Fibroblast of skin of right quadriceps (primary cell): ENCODE measurements at places on chromosomes 7 and 10.

- no peak for DNase-seq
These were observed 15.2 kb downstream of the SAMD9L start for GRCh38 chr7:93133005-93133404.

- no peak for DNase-seq
These were observed 13.1 kb downstream of the TAS2R41 start for GRCh38 chr7:143490717-143491306.

GRCh38 chr7:119594956-119595355 is 678.0 kb upstream of the KCND2 start:
- no peak for DNase-seq

GRCh38 chr7:137934941-137935883 is 66.7 kb downstream of the CREB3L2 start:
- DNase-seq: no peak

DNA sequence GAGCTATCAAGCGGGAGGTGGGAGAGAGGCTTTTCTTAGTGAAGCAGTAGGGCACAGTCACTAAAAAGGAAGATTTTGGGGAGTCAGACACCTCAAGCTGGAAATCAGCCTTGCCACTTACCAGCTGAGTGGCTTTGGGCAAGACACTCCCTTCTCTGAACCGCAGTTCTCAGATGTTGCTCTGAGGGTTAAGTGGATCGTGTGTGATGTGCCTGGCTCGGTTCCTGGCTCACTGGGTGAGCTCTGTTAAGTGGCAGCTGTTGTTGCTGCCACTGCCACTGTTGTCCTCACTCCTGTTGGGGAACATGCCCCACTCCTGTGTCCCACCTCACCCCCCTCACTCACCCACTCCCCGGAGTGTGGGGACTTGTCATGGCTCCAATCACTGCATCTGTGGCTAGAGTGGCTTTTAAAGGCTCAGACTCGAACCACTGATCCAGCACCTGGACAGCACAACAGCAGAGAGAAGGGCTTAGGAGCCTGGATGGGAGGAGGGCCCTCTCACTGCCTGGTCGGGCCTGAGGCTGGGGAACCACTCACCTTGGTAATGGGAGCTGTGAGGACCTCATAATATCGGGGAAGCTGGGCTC is 20.0 kb downstream of the PYROXD2 start:
- no peak for DNase-seq

- DNase-seq: peak; percentile 56
These were observed 235.1 kb upstream of the AUTS2 start for GRCh38 chr7:69363136-69363535.

DNA sequence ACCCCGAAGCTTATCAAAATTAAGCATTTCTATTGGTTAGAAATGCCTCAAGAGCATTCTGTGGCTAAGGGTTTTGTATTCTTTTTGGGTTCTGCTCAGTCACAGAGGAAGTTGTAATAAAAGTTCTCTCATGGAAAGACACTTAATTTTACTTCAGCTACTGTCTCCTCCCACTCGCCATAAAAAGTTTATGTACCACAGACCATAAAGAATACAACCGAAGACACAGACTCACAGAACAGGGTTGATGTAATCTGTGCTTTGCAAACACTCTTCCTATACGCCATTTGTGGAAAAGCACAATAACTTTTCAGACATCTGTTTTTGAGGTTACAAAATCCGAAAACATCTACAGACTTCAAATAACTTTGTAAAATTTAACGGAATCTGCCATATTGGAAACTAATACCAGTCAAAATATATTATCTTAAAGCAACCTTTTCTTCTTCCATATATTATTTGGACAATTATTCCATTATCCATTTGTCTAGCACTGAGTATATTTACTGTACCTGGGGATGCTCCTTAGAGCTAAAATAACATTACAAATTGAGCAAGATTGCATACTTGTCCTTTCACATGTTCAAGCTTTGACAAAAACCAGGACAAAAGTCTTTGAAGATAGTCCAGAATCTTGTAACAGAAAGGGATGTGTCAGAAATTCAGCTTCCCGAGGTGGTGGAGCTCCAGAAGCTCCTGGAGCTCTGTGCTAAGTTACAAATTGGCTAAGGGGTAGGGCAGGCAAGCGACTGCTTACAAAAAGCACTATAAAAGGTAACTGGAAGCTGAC is 219.0 kb upstream of the MEOX2 start:
- peak; percentile 31 for DNase-seq

DNA sequence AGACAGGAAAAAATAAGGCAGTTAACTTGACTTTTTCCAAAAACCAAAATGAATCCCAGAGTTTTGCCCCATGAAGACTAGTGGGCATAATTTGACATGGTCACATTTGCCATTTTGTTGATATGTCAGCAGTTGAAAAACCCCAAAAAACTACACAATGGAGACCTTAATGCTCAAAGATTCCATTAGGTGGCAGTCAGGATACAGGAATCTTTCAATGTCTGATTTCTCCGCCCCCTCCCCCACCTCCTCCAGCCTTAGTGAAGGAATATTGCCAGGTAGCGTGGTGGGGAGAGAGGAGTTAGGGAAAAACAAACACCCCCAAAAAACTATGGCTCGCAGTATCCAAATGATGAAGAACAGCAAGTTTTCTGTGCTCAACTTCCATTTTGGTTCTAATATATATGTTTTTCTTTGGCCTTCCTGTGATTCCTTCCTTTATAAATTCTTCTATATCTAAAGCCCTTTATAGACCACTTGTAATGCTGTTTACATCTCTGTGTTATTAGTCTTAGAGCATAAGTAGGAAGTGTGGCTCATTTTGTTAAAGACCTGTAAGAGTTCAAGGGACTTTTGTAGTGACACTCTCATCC is 6.7 kb upstream of the SMNDC1 start:
- DNase-seq: peak; percentile 66

DNA sequence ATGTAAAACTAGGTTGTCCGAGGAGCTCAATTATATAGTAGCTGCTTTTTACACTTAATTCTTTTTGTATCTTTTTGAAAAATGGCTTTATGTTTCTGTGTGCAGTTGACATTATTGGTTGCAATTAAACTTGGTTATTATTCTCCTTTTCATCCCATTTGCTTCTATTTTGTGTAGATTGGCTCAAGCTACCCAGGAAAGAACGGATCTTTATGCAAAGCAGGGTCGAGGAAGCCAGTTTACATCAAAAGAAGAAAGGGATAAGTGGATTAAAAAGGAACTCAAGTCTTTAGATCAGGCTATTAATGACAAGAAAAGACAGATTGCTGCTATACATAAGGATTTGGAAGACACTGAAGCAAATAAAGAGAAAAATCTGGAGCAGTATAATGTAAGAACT is 16.5 kb downstream of the SMC3 start:
- DNase-seq: no peak

DNA sequence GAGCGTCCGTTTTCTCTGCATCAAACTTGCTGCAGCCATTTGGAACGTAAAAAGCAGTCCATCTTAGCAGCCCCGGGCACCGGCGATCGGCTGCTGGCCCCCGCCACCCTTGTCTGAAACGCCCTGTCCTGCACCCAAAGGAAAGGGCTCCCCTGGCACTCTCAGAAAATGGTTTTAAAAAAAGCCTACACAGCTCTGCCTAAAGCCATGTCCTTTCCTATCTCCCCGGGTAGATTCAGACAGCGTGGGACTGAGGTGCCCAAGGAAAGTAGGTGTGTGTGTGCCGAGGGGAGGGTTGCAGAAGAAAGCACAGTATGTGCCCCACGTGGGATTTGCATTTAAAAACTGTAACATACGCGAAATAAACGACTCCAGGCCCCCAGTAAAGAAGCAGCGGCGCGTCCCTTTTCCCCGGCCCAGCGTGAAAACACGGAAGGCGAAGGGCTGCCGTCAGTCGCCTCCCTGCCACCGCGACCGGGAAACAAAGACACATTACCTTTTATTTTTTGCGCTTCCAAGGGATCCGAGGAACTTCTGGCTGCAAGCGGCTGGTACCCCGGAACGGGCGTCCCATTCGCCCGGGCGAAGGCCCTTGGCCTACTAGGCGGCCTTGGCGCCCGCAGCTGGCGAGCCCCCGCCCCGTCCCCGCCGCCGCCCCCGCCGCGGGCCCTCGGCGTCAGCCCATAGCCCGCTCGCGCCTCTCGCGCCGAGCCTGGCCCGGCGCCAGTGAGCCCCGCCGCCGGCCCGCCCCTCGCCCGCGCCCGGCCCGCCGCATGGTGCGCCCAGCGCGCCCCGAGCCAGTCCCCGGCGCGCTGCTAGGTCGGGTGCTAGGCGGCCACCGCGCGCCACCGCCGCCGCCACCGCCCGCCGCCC is 304.6 kb downstream of the PRPF18 start:
- DNase-seq: peak; percentile 31

- no peak for DNase-seq
These were observed 52.5 kb downstream of the ADRA2A start for GRCh38 chr10:111129363-111129762.

GRCh38 chr7:157441023-157441399 is 104.2 kb downstream of the DNAJB6 start:
- no peak for DNase-seq

- no peak for DNase-seq
These were observed 27.0 kb upstream of the FZD8 start for GRCh38 chr10:35668865-35669650.

DNA sequence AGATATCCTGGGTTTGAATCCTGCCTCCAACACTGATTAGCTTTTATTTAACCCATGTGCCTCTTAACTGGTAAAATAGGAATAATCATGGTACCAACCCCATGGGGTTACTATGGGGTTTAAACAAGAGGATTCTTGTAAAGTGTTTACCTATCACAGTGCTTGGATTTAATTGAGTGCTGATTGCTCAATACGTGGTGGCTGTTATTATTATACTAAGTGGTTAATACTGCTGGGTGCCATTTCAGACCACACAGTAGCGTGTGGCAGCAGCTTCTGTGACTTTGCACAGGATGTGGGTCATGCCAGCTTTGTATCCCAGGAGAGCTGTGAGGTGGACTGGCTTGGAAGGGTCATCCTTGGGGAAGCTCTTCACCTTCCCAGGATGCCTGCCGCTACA is 177.2 kb downstream of the SEC23IP start:
- no peak for DNase-seq

GRCh38 chr10:110192552-110192951 is 14.9 kb upstream of the MXI1 start:
- DNase-seq: no peak

GRCh38 chr7:35553519-35553918 is 141.4 kb downstream of the HERPUD2 start:
- DNase-seq: no peak

- DNase-seq: no peak
These were observed 240.4 kb upstream of the PPP2R2D start for GRCh38 chr10:131660427-131660826.

DNA sequence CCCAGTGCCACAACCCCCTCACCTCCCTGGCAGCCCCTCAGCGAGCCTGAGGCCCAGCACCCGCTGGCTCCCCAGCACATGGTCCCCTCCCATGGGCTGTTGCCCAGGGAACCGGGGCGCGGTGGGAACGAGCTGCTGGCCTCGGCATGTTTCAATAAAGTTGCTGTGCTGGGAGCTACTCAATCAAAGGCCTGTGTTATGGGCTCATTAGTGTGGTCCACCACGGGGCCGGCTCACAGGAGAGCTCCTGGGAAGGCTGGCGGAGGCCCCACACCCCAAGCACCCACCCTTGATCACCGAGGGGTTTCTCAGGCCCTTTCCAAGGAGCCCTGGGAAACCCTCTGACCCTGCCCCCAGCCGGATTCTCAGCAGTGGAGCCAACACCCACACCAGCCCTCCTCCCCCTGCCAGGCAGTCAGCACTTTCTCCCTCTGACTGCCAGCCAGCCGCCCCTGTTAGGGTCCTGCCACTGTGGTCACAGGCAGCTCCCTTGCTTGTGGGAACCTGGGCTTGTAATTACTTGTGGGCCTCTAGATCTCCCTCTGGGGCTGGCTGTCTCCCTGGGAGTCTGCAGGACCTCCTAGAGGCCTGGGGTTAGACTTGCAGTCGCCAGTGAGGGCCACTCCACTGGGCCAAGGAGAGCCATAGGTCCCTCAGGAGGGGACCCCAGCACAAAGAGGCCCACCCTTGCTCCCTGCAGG is 24.8 kb upstream of the TRIM8 start:
- no peak for DNase-seq
